ENCODE measurements at places on chromosomes 1 and 21.

GRCh38 chr1:53294567-53294966 is 33.3 kb downstream of the LRP8 start:
- DNase-seq = no peak

DNA sequence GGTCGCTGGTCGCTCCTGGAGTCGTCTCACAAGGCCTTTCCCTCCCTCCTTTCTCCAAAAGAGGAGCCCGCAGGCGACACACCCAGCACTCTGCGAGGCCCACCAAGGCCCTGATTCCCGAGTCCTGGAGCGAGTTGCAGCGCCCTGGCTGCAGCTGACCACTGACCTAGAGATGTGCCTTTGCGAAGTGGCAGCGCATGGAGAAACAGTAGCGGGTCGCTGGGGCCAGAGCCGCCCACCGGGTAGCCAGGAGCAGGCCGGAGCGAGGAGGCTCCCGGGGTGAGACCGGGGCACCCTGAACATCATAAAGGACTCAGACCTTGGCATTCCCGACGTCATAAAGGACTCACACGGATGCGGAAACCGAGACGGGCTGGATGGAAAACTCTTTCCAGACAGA is 10.3 kb upstream of the NBPF11 start:
- DNase-seq = no peak

DNA sequence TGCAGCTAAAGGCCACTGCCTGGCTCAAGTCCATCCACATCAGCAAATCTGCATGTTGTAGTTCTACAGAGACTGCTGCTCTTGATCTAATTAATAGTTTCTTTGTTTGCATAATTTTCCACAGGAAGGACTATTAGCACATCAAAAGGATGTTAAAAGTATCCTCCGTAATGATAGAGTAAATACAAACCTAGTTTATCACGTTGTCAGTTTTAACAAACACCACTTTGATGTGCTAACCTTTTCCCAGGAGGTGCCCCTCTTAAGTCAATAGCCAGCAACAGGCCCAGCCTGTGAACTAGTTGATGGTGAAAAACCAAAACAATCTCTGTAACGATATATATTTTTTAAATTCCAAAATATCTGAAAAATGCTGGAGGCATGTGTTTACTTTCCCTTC is 64.2 kb upstream of the SLC22A15 start:
- no peak for DNase-seq

DNA sequence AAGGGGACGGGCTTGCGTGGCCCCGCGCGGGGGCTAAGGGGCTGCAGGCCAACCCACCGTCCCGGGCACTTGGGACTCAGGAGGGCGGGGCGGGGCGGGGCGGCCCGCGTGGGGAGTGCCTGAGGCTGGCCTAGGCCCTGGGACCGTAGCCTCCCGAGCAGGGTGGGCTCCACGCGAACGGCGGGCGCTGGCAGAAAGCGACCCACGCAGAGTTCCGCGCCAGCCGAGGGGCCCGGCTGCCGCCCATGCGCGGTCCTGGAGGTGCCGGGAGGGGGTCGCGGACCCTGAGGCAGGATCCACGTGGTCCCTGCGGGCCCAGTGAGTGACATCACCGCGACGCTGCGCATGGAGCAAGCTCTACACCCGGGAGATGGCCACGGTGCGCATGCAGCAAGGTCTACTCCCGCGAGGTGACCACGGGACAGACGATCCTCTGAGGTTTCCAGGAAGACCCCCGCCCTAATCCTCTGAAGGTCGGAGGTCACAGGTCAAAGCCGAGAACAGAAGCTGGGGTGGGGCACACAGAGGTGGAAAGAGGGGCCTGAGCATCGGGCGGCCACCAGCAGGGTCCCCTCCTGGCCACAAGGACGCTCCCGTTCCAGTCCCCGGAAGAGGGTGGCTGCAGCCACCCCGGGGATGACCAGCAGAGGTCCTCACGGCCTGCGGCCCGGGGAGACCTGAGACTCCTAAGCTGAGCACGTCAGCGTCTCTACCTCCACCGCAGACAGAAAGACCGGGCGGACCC is 13.5 kb upstream of the SLC19A1 start:
- DNase-seq = peak; percentile 96

- no peak for DNase-seq
These were observed 606.9 kb downstream of the NUF2 start for GRCh38 chr1:163928651-163929050.
